ENCODE measurements at places on chromosomes 12 and 14.

DNA sequence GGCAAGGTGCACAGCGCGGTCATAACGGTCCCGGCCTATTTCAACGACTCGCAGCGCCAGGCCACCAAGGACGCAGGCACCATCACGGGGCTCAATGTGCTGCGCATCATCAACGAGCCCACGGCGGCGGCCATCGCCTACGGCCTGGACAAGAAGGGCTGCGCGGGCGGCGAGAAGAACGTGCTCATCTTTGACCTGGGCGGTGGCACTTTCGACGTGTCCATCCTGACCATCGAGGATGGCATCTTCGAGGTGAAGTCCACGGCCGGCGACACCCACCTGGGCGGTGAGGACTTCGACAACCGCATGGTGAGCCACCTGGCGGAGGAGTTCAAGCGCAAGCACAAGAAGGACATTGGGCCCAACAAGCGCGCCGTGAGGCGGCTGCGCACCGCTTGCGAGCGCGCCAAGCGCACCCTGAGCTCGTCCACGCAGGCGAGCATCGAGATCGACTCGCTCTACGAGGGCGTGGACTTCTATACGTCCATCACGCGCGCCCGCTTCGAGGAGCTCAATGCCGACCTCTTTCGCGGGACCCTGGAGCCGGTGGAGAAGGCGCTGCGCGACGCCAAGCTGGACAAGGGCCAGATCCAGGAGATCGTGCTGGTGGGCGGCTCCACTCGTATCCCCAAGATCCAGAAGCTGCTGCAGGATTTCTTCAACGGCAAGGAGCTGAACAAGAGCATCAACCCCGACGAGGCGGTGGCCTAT, 875 bp downstream of the HSPA2 start:
- no peaks in the 10 kb centered on the region for H3K36me3 ChIP-seq
- no peak overlapping the region for H3K4me3 ChIP-seq
- H3K27me3 ChIP-seq, result peaks cover 11% of the 10 kb centered on the region
- DNase-seq, result no peak
- no peak overlapping the region for H3K27ac ChIP-seq

GRCh38 chr14:70052990-70053389, 135.8 kb downstream of the SLC8A3 start:
- H3K27me3 ChIP-seq, result peaks cover 11% of the 10 kb centered on the region
- no peak for DNase-seq
- no peaks in the 10 kb centered on the region for H3K36me3 ChIP-seq

GRCh38 chr12:117688446-117688845, 280.3 kb downstream of the KSR2 start:
- peaks cover 37% of the 10 kb centered on the region for H3K27me3 ChIP-seq
- H3K4me3 ChIP-seq, result no peak overlapping the region
- no peak for DNase-seq
- H3K36me3 ChIP-seq, result no peaks in the 10 kb centered on the region
- no peak overlapping the region for H3K27ac ChIP-seq

DNA sequence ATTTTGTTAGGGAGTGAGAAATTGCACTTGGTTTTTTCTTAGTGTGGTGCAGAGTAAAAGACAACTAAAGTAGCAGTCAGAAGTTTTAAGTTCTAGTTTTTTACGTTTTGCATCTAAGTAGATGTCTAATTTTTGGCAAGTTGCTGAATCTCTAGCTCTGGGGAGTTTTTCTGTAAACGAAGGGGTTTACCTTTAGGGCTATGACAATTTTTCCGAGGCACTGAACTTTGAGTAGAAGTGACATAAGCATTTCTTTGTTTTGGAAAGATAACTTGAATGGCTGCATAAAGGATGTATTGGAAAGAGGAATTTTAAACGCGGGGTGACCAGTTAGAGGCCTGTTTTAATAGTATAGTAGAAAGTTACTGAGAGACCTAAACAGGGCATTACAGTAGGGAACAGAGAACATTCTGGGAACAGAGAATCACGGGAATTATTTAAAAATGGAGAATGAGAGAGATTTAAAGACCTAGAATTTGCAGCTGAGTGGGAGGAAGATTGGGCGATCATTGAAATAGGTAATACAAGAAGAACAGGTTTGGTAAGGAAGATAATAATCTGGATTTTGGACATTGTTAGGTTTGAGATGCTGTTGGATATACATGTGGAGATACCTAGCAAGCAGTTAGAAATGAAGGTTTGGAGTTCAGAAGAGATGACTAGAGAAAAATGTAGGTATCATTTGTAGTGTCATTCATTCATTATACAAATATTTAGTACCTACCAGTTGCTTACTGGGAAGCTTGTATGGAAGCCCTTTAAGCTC, 1.2 kb downstream of the ZNF410 start:
- H3K36me3 ChIP-seq, result peaks cover 20% of the 10 kb centered on the region
- DNase-seq, result no peak
- H3K4me3 ChIP-seq, result peak overlapping the region; percentile 95
- no peaks in the 10 kb centered on the region for H3K27me3 ChIP-seq
- peaks cover 35% of the 10 kb centered on the region for H3K4me1 ChIP-seq
- H3K27ac ChIP-seq, result no peak overlapping the region

- no peak overlapping the region for H3K4me3 ChIP-seq
- no peak overlapping the region for H3K27ac ChIP-seq
- H3K36me3 ChIP-seq, result no peaks in the 10 kb centered on the region
- no peaks in the 10 kb centered on the region for H3K4me1 ChIP-seq
- DNase-seq, result no peak
Observed at GRCh38 chr12:103540319-103540718, 44.6 kb upstream of the C12orf42 start.

DNA sequence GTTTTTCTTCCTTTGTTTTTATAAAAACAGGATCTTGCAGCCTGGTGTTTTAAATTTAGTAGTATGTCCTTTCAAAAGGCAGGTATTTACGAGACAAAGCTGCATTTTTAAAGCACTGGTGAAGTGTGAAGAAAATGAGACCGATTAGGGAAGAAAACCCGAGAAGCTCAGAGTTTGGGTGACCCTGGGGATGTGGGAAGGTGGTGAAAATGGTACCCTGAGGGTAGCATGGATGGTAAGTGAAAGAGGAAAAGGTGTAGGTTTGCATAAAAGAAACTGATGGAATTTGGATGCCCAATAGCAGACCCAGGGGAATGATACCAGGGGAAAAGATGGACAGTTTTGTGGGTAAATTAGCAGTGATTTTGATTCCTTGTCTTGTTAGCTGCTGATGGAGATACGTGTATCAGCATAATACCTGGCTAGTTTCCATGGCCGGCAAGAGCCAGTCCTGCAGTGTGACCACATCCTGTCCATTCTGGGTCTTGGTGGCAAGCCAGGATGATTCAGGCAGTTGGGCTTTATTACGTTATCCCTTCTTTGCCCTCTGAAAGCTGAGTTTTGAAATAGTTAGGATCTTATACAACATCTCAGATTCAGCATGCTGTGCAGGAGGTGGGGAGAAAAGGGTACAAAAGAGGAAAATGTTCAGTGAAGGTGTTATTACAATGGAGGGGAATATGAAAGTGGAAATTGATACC, 8.9 kb downstream of the BICD1 start:
- no peaks in the 10 kb centered on the region for H3K36me3 ChIP-seq
- DNase-seq, result peak; percentile 84

GRCh38 chr14:65044596-65044959, 57.7 kb downstream of the MAX start:
- no peak for DNase-seq
- H3K4me3 ChIP-seq, result no peak overlapping the region
- no peak overlapping the region for H3K27ac ChIP-seq
- no peaks in the 10 kb centered on the region for H3K36me3 ChIP-seq
- peaks cover 4% of the 10 kb centered on the region for H3K4me1 ChIP-seq

- H3K27me3 ChIP-seq, result no peaks in the 10 kb centered on the region
- H3K4me1 ChIP-seq, result no peaks in the 10 kb centered on the region
- H3K4me3 ChIP-seq, result no peak overlapping the region
- no peaks in the 10 kb centered on the region for H3K36me3 ChIP-seq
Observed at GRCh38 chr14:51210594-51210993, 29.5 kb upstream of the TMX1 start.

DNA sequence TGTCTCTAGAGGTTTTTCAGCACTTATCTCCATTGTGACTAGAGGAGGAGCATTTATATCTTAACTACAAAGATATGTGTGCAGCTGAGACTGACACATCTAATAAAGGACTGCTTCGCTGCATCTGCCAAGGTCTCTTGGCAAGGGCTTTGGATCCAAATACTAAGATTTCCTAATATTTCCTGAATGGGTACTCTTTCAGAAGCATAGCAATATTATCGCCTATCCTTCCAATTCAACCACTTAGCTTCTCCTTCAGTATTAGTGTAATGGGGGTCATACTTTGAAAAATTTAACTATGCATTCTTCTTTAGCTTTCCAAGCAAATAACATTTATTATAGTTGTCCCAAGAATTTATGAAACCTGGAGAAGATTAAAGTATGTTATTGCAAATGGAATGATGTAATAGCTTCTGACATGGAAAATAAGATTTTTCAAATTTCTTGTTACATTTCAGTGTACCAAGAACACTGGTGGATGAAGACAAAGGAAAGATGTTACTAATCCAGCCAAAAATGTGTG, 243.0 kb upstream of the PDE3A start:
- H3K4me3 ChIP-seq, result no peak overlapping the region
- no peaks in the 10 kb centered on the region for H3K27me3 ChIP-seq
- no peak overlapping the region for H3K27ac ChIP-seq
- no peaks in the 10 kb centered on the region for H3K36me3 ChIP-seq
- H3K4me1 ChIP-seq, result peaks cover 16% of the 10 kb centered on the region

- DNase-seq, result no peak
- no peak overlapping the region for H3K27ac ChIP-seq
- H3K27me3 ChIP-seq, result no peaks in the 10 kb centered on the region
Observed at GRCh38 chr14:102906616-102907302, 15.7 kb upstream of the AMN start.

- no peaks in the 10 kb centered on the region for H3K4me1 ChIP-seq
- no peaks in the 10 kb centered on the region for H3K36me3 ChIP-seq
- DNase-seq, result no peak
- H3K27ac ChIP-seq, result no peak overlapping the region
Observed at GRCh38 chr12:66674495-66675122, 4.3 kb downstream of the GRIP1 start.

- no peaks in the 10 kb centered on the region for H3K36me3 ChIP-seq
- no peak for DNase-seq
- H3K27ac ChIP-seq, result no peak overlapping the region
- H3K4me3 ChIP-seq, result no peak overlapping the region
Observed at GRCh38 chr14:24576771-24577170, 721 bp upstream of the CTSG start.

- no peaks in the 10 kb centered on the region for H3K36me3 ChIP-seq
- no peak overlapping the region for H3K4me3 ChIP-seq
- H3K27ac ChIP-seq, result no peak overlapping the region
Observed at GRCh38 chr12:96752211-96752610, 154.8 kb upstream of the NEDD1 start.

DNA sequence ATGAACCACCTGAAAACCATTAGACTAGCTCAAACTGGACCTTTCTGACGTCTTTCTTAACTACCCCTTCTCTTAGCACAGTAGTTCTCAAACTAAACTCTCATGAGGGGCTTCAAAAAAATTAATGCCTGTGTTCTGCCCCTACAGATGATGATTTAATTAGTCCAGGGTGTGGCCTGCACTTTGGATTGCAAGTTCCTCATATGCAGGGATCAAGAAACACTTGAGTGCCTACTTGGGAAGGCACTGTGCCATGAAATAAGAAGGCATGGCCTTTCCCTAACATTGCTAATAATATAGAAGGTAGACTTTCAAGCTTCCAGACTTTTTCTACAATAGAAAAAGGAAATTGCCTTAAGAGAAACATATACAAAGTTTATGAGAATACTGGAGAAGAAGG, 22.8 kb upstream of the KLHDC2 start:
- no peaks in the 10 kb centered on the region for H3K4me1 ChIP-seq
- no peaks in the 10 kb centered on the region for H3K36me3 ChIP-seq
- no peaks in the 10 kb centered on the region for H3K27me3 ChIP-seq
- H3K27ac ChIP-seq, result no peak overlapping the region
- no peak for DNase-seq

DNA sequence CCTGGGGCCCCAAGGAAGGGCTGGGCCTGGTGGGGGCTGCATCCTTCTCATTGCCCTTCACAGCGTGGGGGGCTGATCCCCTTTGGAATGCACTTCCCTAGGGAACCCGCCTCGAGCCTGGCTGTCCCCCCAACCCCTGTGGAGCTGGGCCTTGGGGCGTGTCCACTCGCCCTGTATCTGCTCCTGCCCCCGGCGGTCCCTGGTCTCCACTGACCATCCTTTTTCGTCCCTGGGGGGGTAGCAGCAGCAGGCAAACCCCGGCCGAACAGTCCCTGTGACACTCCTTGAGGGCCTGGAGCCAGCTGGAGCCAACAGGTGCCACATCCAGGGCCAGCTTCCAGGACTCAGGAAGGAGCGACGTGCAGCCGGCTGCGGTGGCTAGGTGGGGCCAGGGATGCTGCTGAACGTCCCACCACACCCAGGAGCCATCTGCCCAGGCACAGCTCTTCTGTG, 9.4 kb upstream of the GPR132 start:
- H3K4me3 ChIP-seq, result no peak overlapping the region
- H3K4me1 ChIP-seq, result peaks cover 10% of the 10 kb centered on the region
- DNase-seq, result peak; percentile 3
- H3K36me3 ChIP-seq, result no peaks in the 10 kb centered on the region

DNA sequence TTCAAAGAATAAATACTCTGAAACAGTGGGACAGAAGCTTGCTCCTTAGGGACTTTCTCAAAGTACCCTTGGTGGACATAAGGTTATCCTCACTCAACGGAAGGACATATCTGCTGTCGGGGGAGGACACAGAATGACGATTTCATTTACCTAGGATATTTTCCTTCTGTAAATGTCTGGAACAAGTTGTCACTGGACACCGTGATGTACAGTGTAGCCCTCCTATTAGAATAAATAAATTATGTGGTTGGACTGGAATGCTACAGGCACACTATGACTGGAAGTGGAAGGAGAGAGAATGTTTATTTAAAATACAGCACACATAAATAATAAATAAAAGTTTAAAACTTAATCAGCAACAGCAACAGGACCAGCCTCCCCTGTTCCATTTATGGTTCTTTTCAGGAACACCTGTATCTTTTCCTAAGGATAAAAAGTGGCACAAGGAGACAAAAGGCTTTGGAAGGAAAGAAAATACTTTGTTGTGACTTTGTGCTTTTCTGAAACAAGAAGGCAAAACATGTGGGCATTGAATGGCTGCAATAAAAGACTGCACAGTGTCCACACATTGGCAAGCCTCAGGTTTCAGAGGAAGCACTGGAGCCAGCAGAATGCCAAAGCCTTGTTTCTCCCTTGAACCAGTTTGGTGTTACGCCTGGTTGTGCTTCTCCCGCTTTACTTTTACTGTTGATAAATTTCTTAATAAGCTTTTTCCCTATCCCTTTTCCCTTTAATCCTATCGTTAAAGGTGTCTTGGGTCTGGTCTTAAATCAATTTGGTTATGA, 36.8 kb downstream of the FGD4 start:
- no peak for DNase-seq
- H3K4me3 ChIP-seq, result no peak overlapping the region
- H3K27me3 ChIP-seq, result no peaks in the 10 kb centered on the region

DNA sequence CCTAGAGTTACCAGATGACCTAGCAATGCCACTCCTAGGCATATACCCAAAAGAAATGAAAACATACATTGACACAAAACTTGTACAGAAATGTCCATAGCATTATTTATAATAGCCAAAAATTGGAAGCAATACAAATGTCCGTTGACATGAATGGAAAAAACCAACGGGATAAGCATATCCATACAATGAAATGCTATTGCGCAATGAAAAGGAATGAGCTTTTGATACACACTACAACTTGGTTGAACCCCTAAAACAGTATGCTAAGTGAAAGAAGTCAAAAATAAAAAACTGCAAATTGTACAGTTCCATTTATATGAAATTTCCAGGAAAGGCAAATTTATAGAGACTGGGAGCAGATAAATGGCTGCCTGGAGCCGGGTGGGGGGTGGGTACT, 90.6 kb upstream of the G2E3 start:
- no peak for DNase-seq
- no peaks in the 10 kb centered on the region for H3K27me3 ChIP-seq
- no peaks in the 10 kb centered on the region for H3K4me1 ChIP-seq
- H3K36me3 ChIP-seq, result no peaks in the 10 kb centered on the region
